ENCODE measurements at places on chromosomes 2 and 18.

- DNase-seq = no peak
Measured at GRCh38 chr2:108369153-108369552, 8.6 kb upstream of the SULT1C4 start.

DNA sequence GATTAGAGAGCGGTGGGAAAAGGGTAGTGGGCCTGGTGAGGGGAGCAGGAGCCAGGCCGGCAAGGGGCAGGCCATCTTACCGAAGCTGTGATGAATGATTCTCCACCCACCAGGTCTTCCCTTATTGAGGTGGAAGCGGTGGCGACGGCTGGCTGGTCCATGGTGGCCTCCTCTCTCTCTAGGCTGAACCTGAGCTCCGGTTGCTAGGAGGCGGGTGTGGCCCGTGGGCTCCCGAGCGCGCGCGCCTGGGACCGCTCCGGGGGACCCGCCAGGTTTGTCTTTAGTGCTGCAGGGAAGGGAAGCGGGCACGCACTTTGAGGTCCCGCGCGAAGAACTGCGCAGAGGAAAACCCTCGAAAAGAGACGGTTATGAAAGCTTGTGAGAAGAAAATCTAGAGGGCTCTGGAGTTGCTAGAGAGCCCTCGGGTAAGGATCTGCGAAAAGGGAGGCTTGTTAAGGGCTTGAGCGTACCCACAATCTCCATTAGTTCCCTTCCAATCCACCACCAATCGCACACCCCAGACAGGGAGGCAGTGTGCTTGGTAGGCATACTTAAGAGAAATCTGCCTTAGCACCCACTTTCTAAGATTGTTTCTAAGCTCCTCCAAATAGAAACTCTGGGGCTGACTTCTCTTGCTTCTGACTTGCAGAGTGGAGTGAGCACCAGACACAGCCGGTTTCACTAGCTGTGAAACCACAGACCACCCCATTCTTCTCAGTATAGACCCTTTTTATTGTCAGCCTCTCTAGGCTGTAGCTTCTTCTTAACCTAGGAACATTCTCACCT, at the start of gene STPG4:
Gene STPG4 (minus strand): TSS at position 218 of the 786 bp plus-strand sequence. CDS start 57 bp downstream, at position 161.
- DNase-seq = no peak

DNA sequence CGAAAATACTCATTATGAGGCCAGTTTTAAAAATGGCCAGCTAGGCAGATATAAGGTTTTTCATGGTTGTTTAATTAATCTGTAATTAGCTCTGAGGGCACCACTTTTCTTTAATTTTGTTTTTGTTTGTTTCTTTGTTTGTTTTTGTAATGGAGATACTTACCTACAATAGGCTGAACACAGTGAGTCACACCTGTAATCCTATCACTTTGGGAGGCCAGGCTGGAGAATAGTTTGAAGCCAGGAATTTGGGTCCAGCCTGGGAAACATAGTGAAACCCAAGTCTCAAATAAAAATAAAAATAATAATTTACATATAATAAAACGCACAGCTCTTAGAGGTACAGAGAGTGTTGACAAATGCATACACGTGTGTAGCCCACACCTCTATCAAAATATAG, 56.8 kb upstream of the MSH2 start:
- no peak for DNase-seq

DNA sequence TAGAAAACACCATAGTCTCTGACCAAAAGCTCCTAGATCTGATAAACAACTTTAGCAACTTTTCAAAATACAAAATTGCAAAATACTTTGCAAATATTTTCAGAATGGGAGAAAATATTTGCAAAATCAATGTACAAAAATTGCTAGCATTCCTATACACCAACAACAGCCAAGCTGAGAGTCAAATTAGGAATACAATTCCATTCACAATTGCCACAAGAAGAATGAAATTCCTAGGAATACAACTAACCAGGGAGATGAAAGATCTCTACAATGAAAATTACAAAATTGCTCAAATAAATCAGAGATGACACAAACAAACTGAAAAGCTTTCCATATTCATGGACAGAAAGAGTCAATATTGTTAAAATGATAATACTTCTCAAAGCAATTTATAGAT, 327.0 kb upstream of the ZC3H15 start:
- DNase-seq = no peak

GRCh38 chr2:130287656-130288026, 55.1 kb upstream of the IMP4 start:
- no peak for DNase-seq

DNA sequence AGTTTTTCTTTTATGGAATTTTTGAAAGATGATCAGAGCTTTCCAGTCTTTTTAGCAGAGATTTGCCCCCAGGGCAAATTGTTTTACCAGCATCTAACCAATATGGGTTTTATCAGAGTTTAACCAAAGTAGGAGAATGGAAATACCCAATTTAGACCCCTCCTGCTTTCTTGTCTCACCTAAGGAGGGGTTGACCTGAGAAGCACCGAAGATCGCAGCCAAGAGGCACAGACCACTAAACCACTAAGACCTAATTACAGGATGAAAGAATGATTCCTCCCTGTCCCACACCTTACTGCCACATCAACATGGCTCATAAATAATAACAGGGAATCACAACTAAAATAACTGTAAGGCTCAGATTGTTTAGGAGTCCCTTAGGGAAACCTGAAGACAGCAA, 111.9 kb upstream of the EPB41L5 start:
- no peak for DNase-seq

DNA sequence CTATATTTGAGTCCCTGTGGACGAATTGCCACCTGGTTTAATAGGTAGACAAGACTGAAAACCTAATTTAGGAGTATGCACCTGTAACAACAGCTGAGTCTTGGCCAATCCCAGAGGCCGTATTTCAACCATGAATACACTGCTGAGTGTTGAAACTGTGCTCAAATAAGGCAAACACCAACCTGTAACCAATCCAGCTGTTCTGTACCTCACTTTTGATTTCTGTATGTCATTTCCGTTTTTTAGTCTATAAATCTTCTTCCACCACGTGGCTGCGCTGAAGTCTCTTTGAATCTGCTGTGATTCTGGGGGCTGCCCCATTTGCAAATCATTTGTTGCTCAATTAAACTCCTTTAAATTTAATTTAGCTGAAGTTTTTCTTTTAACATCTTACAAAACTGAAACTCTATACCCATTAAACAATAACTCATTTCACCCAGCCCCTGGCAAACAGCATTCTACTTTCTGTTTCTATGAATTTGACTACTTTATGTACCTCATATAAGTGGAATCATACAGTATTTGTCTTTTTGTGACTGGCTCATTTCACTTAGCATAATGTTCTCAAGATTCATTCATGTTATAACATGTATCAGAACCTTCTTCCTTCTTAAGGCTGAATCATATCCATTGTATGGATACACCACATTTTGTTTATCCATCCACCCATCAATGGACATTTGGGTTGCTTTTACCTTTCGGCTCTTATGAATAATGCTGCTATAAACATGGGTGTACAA, 7.5 kb upstream of the YPEL5 start:
- no peak for DNase-seq

- DNase-seq = no peak
Measured at GRCh38 chr2:104758199-104758620, 95.7 kb upstream of the POU3F3 start.

DNA sequence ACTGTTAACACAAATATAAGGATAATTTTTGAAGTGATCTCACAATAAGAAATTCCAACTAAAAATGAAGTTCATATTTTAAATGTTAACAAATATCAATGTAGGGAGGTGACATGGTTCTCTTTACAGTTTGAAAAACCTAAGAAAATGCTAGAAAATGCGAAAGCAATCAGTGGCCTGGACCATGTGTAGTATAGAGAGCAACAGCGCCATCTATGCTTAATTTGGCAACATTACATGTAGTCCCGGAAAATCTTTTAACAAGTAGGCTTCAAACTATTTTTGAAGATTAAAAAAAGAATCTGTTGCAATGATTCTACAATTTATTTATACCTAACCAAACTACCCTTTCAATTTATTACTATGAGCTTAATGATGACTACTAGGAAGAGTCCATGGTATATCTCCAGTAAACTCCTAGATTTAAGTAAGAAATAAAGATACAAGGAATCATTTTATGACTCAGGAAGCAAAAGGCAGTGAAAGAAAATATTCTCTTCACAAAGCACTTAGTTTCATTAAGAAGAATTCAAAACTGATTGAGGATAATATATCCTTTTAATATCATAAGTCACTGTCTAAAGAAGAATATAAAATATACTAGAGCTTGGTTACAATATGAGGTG, 33.3 kb downstream of the NDUFA10 start:
- peak; percentile 42 for DNase-seq

GRCh38 chr2:219099329-219099728, 38.6 kb upstream of the IHH start:
- peak; percentile 17 for DNase-seq

DNA sequence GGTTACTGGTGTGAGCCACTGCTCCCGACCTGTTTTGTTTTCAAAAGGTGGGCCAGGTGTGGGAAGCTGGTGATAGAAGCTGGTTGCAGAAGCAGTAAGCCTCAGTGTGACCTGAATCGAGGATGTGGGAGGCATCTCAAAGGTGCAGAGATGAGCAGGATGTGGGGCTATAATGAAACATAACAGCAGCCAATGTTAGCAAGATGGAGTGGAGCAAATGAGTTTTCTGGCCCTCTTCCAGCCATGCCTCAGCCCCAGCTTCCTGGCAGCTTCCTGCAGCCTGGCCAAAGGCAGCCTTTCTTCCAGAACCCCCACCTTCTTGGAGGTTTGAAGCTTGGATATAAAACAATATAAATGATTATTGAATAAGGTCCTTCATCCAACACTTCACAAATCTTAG, 184.8 kb downstream of the NCK2 start:
- DNase-seq = no peak

DNA sequence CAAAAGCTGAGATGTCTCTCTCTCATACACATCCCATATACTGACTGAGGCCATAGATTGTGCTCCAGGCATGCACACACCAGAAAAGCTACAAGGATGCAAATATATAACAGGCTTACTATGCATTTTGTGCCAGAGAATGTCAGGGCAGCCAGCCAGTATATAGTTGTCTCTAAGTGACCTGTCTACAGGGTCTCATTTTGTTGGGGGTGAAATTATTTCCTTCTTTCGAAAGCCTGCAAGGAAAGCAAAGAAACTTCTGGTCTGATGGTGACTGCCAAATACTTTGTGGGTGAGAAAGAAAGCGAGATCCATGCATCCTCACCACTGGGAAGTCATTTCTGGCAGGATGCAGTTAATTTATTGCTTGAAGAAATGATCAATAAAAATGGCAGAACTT, 70.2 kb downstream of the CDCA7 start:
- no peak for DNase-seq

- no peak for DNase-seq
Measured at GRCh38 chr2:221254299-221254698, 317.8 kb downstream of the EPHA4 start.

- no peak for DNase-seq
Measured at GRCh38 chr2:231699006-231699405, 9.3 kb upstream of the PTMA start.
